RWPE1 (cell line): ENCODE measurements at places on chromosomes 16 and 17.

GRCh38 chr16:79950932-79951719 lies 350.6 kb upstream of the MAF start:
- no peak for DNase-seq

DNA sequence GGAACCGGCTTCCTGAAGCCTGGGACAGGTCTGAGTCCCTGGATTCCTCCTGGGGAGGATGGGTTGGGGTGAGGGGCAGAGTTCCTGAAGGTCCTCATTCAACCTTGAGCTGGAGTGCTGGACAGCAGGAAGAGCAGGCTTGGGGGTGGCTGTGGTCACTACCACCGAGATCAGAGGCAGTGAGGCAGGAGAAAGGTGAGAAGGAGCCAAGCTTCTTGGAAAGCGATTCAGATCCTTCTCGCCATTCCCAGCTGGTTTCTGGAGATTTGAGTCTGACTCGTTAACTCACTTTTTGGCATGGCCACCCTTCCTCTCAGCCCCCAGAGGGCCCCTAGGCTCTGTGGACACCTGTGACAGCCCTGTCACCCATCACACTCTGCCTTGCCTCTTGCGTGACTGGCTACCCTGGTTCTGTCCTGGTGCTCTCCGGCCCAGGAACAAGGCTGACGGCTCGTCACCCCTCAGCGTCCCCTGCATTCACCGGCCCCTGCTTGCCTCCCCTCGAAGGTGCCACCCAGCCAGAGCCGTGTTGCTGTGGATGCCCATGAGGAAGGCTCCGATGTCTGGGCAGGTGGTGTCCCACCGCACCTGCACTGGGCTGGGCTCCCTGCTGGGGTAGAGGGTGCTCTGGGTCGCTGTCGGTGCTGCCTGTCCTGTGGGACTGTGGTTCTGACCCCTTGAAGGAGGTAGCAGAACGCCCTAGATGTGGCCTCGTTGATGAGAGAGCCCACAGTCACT lies 9.7 kb upstream of the TIMP2 start:
- DNase-seq: no peak

DNA sequence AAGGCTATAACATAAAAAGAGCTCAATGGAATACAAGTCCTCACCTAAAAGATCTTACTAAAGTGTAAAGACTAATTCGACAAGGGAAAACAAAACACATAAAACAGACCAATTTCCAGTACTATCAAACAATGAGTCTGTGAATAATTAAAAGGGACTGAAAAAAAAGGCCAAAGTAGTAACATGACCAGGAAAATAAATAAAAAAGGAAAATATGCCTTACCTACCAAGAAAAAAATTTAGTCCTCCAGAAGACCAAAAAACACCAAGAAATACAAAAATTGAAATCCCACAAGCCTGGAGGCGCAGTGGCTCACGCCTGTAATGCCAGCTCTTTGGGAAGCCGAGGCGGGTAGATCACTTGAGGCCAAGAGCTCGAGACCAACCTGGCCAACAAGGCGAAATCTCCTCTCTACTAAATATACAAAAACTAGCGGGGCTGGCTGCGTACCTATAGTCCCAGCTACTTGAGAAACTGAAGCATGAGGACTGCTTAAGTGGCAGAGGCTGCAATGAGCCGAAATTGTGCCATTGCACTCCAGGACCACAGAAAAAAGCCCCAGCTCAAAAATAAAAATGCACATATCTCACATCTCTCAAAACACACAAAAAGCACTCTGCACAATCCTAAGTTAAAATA lies 60.8 kb downstream of the TEX14 start:
- DNase-seq: no peak

DNA sequence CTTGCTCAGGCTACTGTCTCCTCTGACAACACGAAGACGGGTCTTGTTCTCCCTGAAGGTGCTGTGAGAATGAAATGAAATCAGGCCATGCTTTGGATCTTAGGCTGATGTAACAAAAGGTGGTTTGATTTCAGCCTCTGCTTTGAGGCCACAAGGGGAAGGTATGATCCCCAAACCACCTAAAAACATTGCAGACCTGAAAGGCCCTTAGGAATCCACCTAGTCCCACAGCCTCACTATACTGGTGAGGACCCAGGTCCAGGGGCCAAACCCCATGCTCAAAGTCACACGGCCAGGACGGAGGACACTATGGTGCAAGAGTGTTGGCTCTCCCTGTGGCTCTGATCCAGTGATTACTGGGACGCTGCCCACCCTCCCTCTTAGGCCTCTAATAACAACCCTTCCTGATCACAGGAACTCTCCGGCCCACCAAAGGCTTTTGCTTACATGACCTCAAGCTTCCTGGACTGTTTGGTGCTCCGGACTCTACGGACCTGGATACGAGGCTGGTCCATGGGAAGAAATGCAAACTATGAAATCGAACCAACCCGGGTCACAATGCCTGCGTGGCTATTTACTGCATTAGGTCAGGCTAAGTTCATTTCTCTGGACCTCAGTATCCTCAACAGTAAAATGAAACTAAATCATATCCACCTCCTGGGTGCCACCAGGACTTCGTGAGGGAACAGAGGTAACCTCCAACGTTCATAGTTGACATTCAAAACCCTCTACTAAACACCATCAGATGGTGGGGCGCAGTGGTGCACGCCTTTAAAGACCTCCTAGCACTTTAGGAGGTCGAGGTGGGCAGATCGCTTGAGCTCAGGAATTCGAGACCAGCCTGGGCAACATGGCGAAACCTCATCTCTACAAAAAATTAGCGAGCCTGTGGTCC lies 1.5 kb downstream of the TRIM25 start:
- DNase-seq: no peak

GRCh38 chr16:81526935-81527334 lies 82.3 kb downstream of the CMIP start:
- peak; percentile 94 for DNase-seq
